ENCODE measurements at places on chromosomes 11 and 22. TPM values are rescaled to one million over a fixed set of nuclear protein-coding genes. Genes with fewer than 3 reads are reported as not detected.

Gene OR52E8
- not detected for total RNA-seq

Gene OR2D2
- total RNA-seq: not detected

Gene ZFPL1
- 39.6 TPM for total RNA-seq

Gene ISX
- total RNA-seq: not detected

Gene NNMT
- total RNA-seq: 89.8 TPM

Gene KCNQ1OT1
- under 0.01 TPM for total RNA-seq

Gene CLNS1A
- 204 TPM for total RNA-seq

Gene FGF4
- not detected for total RNA-seq

Gene C22orf15
- not detected for total RNA-seq

Gene TSSK2
- not detected for total RNA-seq

Gene CSTF3
- 12.0 TPM for total RNA-seq

Gene ANO1
- not detected for total RNA-seq

Gene OR2AG2
- total RNA-seq: not detected

Gene SCYL1
- total RNA-seq: 42.2 TPM

Gene C22orf42
- total RNA-seq: not detected

Gene TMEM151A
- total RNA-seq: not detected

Gene DSCAML1
- total RNA-seq: 1.4 TPM

Gene SLC22A6
- total RNA-seq: not detected

Gene TSGA10IP
- total RNA-seq: not detected

Gene ADAMTS15
- 7.1 TPM for total RNA-seq

Gene MS4A3
- total RNA-seq: not detected

Gene SMIM38
- not detected for total RNA-seq

Gene C1QTNF5
- not detected for total RNA-seq

Gene RASGRP2
- total RNA-seq: not detected

Gene OR10A2
- total RNA-seq: not detected

Gene FAM89B
- total RNA-seq: 18.4 TPM

Gene DDIAS
- total RNA-seq: 7.2 TPM

Gene SAMM50
- 71.6 TPM for total RNA-seq

Gene BAIAP2L2
- total RNA-seq: 4.0 TPM
